Bone marrow (tissue), 2 donors: ENCODE measurements at places on chromosomes 1 and 21.

- no peak for DNase-seq
These were observed 34.2 kb downstream of the IGFN1 start for GRCh38 chr1:201224666-201225370.

DNA sequence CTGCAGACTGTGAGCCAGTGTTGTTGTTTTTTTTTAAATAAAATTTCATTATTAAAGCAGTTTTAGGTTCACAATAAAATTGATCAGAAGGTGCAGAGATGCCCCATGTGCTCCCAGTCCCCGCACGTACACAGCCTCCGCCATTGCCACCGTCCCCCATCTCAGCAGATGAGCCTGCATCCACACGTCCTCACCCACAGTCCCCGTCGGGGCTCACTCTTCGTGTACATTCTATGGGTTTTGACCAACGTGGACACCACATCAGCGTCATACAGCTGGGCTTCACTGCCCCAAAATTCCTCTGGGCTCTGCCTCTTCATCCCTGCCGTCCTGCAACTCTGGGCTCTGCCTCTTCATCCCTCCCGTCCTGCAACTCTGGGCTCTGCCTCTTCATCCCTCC lies 11.6 kb upstream of the ARHGEF16 start:
- DNase-seq = no peak

GRCh38 chr1:178188306-178188705 lies 94.4 kb downstream of the RASAL2 start:
- DNase-seq = no peak

GRCh38 chr1:228396770-228397662 lies 9.6 kb downstream of the TRIM11 start:
- no peak for DNase-seq

- DNase-seq = no peak
These were observed 192.8 kb upstream of the NRIP1 start for GRCh38 chr21:15257646-15258045.

GRCh38 chr1:156413391-156414246 lies 44.6 kb downstream of the RHBG start:
- DNase-seq = no peak

- no peak for DNase-seq
These were observed 7.5 kb upstream of the SPRR4 start for GRCh38 chr1:152962876-152963415.

DNA sequence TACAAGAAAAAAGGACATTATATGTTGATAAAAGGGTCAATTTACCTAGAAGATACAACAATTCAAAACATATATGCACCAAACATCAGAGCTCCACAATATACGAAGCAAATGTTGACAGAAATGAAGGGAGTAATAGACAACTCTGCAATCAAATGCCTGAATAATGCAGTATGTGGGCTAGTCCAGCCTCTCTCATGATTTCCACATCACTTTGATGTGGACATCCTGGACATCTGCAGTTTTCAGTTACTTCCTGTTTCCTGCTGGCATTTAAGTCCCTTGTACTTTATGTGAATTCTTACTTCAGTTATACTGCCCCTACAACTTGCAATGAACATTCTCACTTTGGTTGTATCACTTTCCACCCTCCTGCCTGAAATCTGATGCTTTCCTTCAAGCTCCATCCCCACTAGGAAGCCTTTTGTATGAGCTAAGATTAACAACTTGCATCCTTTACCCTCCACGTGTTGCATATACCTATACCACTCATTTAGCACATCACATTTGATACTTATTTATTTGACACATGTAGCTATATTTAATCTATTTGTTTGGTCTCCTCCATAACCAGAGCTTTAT lies 36.7 kb downstream of the DISC1 start:
- DNase-seq = no peak

DNA sequence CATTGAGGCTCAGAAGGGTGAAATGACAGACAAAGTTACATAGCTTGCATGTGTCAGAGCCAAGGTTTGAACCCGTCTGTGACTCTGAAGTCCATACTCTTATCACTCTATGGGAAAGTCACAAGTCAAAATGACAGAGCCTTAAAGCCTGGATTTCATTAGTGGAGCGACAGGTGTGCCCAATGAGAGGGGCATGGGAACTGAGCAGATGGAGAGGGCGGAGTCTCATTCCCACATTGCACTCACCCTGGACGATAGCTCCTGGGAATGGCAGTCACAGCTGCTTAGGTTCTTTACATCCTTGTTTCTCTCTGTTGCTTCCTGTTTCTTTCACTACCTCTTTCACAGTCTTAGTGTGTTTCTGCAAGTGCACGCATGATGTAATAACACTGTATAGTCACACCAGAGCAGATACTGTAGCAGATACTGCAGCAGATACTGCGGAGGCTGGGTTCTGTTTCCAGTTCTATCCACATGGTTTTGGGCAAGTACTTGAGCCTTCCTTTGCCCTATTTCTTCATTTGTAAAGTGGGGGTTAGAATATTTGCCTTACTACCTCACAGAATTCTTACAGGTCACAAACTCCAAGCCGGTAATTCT lies 127.2 kb downstream of the ZSCAN20 start:
- DNase-seq = no peak

DNA sequence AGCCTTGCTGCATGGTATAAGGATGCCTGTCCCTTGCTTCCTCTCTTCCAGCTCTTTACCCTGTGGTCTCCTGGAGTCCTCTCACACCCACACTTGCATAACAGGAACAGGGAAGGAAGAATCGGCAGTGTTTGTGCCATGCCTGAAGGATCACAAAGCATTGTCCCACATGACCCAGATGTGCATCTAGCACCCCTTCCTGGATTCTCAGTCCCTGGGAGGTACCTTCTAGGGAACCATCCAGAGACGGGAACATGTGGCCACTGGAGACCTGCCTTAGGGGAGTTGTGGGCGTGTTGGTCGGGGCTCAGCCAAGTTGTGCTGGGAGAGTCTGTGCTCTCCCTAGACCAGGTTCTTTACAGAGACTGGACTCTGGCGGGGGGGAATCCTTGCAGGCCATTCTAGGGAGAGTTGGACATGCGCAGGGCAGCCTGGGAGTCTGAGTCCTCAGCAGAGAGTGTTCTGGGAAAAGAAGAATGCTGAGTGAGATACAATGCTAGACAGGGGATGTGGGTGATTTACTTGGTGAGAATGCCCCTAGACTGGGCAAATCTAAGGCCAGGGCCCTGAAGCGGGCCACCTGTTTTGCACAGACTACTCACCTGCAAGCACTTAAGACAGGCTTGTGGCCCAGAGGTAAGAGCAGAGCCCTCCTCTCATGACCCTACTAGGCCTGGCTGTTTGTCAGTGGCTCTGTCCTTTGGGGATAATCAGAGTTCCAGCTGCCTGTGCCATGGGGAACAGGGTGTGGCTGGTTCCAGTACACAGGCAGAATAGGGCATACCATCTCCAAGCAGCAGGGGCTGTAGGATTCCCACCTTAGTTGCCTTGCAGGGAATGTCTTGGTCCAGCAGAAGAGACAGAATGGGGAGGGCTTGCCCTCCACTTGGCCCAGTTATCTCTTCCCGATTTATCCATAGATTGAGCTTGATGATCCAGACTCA lies 89.8 kb downstream of the MAN1C1 start:
- DNase-seq = no peak

- DNase-seq = no peak
These were observed 42.2 kb downstream of the ATP1A1 start for GRCh38 chr1:116415200-116415698.

GRCh38 chr1:3857791-3858129 lies 484 bp downstream of the DFFB start:
- no peak for DNase-seq

DNA sequence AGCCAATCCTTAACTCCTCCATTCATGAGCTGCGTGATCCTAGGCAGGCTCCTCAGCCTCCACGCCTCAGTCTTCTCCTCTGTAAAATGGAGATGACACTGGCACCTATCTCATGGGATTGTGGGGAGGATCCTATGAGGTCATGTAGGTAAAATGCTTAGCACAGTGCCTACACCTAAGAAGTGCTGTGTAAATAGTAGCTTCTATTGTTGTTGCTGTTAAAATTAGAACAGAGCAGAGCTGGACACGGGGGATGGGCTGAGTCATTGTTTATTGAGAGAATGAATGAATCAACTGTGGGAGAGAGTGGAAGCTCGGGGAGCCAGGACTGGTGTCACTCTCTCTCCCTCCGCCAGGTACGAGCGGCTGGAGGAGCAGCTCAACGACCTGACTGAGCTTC lies 43.0 kb downstream of the TMCC2 start:
- no peak for DNase-seq

- DNase-seq = no peak
These were observed 148.1 kb downstream of the RGS7 start for GRCh38 chr1:241208910-241209379.

GRCh38 chr1:23787701-23788100 lies 3.2 kb upstream of the LYPLA2 start:
- no peak for DNase-seq

DNA sequence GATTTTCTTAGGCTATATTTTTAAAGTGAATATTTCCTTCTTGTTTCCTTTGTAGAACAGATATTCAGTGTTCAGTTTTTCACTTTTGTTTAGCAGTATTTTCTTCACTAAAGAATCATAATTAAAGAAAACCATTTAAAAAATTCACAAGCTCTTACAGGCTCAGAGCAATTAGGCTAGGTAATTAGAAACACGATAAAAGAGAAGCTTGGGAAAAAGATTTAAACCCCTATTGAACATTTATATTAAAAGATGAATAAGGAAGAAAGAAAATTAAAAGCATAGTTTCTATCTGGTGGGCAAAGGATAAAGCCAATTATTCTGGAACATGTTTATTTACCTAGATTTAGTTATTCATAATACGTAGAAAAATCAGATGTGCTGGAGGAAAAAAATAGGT lies 942.6 kb downstream of the PLA2G4A start:
- no peak for DNase-seq

DNA sequence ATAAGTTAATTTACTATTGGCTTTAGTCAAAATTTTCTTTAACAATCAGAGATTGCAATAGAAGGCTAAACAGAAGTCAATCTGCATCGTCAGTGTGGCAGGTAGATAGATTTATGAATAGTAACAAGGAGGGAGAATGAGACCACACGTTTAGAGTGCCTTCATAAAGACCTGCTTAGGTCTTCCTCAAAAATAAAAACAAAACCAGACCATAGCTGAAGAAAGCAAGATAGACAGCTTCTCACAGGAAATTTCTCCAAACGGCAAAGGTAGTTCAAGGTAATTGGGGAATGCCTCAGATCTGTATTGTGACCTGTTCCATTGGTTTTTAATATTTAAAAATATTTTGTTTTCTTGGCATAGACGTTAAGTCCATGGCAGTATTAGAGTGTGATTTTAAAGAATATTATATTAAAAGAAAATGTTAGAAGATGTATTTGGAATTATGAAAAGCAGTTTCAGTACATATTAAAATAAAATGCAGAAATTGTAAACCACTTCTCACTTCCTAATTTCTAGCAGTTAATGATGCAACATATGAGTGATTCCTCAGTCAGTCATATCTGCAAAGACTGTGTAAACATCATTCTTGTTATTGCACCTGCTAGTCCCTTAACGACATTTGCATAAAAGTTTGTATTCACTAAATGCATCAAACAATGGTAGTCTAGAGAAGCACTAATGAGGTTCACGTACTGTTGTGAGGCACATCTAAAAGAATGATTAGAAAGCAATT lies 278.0 kb downstream of the HLX start:
- no peak for DNase-seq

- no peak for DNase-seq
These were observed 41.5 kb downstream of the CAPN9 start for GRCh38 chr1:230788561-230789275.

DNA sequence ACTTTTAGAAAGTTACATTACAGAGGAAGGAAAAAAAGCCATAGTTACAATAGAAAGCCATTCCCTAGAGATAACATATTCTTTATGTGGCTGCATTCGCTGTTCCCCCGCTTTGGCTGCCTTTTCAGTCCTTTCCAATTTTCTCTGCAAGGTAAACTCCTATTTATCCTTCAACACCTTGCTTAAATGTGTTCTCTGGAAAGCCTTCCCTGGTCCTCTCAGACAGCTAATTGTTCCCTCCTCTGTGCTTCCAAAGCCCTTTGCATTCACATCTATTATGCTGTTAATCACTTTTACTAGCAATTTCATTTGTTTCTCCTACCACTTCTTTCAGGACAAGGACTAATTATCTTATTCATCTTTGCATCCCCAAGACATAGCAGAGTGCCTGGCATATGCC lies 1.6 kb downstream of the PHC2 start:
- no peak for DNase-seq

- DNase-seq = no peak
These were observed 127.7 kb upstream of the CAMK1G start for GRCh38 chr1:209455661-209456358.

DNA sequence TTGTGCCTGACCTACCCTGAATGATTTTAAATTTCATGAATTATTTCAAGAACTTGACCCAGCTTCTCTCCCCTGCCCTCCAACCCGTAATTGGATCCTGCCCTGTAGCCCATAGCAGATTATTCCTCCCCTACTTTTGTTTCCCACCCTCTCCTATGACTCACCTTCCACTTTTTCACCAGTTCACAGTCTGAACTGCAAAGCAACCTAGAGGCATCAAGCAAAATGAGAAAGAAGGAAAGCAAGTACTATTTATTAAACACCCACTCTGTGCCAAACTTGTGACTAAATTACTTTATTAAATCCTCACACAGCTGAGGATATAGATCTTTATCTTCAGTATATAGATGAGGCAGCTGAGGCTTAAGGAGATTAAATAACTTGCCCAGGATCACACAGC lies 20.7 kb upstream of the IKBKE start:
- no peak for DNase-seq

- no peak for DNase-seq
These were observed 54.9 kb downstream of the AK5 start for GRCh38 chr1:77336729-77337128.

DNA sequence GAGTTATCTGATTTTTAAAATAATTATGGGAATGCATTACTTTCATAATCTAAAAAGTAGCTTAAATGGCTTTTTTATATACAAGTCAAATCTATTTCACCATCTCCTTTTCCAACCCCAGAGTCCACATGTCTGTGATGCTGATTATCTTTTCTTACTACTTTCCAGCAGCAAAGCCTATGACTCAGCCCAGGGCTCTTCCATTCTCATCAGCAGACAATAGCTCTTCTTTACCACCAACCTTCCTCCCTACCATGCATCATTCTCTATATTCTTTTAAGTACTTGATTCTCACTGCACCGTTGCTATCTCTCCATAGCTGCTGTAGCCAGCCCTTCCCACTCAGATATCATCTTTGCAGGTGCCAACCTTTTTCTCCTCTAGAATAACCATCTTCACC lies 61.3 kb downstream of the OVGP1 start:
- DNase-seq = no peak

- no peak for DNase-seq
These were observed 46.4 kb downstream of the TOR1AIP2 start for GRCh38 chr1:179831225-179831624.

DNA sequence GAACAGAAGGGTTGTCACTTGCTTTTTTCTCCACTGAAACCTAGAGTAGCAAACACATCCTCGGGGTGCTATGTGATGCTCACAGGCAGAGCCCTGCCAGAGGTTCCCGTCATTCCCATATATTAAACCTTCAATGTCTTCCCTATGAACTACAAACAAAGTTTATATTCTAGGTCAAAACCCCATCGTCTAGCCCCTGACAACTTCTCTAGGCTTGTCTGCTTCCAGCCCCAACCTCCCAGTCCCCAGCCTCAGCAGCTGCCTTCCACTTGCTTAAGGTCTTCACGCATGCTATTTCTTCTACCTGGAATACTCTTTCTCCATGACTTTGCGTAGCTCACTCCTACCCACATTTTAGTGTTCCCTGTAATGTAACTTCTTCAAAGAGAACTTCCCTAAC lies 1.9 kb upstream of the TLR5 start:
- DNase-seq = no peak

- no peak for DNase-seq
These were observed 1187.4 kb upstream of the NCAM2 start for GRCh38 chr21:19810779-19811178.

- no peak for DNase-seq
These were observed 183.6 kb downstream of the TTLL7 start for GRCh38 chr1:83815330-83815729.
